ENCODE measurements at places on chromosomes 2 and 18.

- DNase-seq: no peak
Measured at GRCh38 chr18:22883179-22883578, 49.9 kb upstream of the RBBP8 start.

GRCh38 chr2:138329162-138329561, 172.4 kb upstream of the SPOPL start:
- no peak for DNase-seq

DNA sequence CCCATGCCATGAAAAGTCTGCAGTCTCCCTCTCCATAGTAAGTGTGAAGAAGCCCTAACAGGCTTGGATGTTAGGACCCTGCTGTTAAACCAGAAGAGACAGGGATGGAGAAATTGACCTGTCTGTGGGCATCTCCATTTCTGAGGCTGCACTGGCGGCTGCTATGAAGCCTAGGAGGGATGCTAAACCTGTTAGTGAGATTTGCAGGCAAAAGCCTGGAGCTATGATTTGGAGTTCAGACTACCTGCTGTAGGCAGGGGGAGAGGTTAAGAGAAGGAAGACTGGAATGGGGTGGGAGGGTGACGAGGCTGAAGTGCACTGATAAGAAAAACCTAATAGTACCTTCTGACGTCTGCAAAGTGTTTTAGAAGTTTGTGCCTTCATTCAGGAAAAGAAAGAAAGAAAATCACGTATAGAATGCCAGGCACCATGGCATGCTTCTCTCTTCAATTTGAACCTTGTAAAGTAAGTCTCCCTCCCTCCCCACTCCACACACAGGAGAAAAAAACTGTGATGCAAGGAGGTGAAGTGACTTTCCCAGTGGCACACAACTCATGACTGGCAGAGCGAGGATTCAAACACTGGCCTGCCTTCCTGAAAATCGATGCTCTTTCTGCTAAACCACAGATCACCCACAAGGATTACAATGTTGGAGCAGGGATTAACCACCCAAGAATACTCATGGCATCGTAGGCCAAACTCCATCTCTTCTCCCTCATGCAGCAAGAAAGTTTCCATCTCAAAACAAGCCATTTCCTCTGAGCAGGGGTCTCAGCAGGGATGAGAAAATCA, 98.5 kb upstream of the PKDCC start:
- DNase-seq: no peak

DNA sequence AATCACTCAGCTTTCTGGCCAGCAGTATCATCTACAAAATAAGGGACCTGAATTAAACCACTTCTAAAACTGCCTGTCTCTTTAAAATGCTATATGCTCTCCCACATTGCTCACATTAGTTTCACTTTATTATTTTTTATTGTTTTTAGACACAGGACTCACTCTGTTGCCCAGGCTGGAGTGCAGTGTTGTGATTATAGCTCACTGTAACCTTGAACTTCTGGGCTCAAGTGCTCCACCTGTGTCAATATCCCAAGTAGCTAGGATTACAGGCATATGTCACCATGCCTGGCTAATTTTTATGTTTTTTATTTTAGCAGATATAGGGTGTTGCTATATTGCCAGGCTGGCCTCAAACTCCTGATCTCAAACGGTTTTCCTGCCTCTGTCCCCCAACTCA, 591.3 kb upstream of the ZNF804A start:
- DNase-seq: no peak

DNA sequence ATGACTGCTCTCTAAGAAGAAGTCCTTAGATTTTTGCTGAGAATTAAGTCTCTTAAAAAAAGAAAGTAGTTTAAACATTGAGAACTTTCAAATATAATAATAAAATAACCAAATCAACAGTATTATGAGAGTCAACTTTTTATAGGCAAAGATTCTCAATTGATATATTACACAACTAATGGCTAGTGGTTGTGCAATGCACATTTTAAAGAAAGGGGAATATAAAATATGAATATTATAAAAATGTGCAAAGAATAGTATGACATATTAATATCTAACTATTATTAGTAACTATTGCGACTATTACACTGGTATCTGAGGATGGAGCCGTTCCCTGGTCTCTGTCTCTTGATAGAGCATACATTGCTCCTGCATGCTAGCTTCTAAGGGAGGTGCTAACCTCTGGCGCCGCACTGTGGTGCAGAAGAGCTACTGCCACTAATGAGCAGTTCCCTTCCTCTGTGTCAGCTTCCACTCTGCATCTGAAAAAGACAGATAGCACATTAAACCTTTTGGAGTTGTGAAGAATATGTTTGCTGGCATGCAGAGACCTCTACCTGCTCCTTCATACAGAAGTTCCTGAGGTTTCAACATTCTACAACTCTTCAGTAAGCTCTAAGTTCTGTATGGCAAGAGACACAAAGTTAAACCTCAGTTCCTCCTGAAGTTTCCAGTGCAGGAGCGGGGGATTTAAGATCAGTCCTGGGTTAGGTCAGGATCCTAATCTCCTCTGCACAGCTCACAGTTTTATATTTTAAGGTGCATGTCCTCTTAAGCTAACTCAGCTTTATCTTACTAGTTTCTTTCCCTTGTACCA, 3.5 kb upstream of the SLC9A2 start:
- DNase-seq: peak; percentile 59

GRCh38 chr2:206728277-206729199, 10.3 kb upstream of the DYTN start:
- DNase-seq: peak; percentile 33

- DNase-seq: peak; percentile 34
Measured at GRCh38 chr2:171723716-171724683, 36.7 kb downstream of the DYNC1I2 start.

DNA sequence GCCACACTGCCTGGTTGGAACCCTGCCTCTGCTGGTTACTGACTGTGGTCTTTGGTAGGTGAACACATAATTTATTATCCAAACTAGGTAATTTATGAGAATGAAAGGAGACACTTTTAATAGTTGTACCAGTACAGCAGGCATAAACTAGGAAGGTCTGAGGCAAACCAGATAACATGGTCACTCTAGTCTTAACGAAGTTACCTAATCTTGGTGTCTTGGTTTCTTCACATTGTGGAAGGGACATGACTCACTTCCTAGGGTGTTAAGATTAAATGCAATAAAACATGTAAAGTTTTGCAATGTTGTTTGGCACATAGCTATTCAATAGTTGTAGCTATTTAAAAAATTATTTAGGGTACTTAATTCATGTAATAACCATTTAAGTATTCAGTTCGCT, 23.3 kb downstream of the SPTBN1 start:
- DNase-seq: peak; percentile 71

GRCh38 chr2:140797718-140798117, 1333.1 kb downstream of the LRP1B start:
- no peak for DNase-seq

GRCh38 chr2:105181282-105181681, 60.3 kb upstream of the GPR45 start:
- DNase-seq: no peak

DNA sequence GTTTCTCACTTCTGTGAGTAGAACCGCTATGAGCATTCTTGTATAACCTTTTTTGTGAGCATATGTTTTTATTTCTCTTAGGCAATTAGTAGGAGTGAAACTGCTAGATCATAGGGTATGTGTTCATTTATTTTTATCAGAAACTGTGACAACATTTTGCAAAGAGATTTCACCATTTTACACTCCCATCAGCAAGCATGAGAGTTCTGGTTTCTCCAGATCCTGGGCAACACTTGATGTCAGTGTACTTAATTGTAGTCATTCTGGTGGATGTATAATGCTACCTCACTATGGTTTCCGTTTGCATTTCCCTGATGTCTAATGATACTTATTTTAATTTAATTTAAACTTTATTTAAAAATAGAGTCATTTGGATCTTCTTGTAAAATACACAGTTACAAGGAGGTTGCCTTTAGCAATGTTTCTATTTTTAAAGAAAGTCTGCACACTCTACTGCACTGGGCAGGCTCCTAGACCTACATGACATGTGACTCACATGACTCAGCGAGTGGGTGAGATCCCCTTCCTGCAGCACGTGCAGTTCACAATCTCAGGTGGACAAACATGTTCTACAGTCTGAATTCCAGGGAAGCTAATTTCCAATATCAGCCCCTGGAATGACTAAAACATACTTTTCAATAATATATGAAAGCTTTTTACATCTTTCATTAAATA, 127.0 kb upstream of the BCL2L11 start:
- no peak for DNase-seq

GRCh38 chr2:155178921-155179320, 480.4 kb downstream of the KCNJ3 start:
- no peak for DNase-seq

DNA sequence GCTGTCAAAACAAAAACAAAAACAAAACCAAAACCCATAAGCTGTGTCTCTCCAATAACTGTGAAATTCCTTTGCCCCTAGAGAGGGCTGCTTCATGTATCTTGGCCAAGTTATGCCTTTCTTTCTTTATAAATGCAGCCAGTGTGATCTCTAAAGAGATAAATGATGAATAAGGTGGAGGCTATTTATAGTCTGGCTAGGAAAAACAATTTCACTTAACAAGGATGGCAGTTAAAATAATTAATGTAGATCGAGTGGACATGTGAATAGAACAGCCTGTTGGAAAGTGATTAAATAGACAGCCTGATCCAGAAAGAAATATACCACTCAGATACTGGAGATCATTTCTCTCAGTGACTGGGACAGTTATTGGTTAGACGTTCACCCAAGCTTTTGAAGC, 1666.9 kb upstream of the CELF4 start:
- DNase-seq: no peak

All from fibroblast of mammary gland (primary cell).